ENCODE measurements at places on chromosomes 3 and 15.

GRCh38 chr15:41285285-41285684 is 47.1 kb downstream of the OIP5 start:
- DNase-seq = no peak

- DNase-seq = no peak
Observed at GRCh38 chr3:133868758-133869475, 26.8 kb downstream of the RAB6B start.

- no peak for DNase-seq
Observed at GRCh38 chr3:29892976-29893554, 612.2 kb downstream of the RBMS3 start.

- DNase-seq = no peak
Observed at GRCh38 chr3:127339928-127340861, 52.3 kb upstream of the PRR20G start.

DNA sequence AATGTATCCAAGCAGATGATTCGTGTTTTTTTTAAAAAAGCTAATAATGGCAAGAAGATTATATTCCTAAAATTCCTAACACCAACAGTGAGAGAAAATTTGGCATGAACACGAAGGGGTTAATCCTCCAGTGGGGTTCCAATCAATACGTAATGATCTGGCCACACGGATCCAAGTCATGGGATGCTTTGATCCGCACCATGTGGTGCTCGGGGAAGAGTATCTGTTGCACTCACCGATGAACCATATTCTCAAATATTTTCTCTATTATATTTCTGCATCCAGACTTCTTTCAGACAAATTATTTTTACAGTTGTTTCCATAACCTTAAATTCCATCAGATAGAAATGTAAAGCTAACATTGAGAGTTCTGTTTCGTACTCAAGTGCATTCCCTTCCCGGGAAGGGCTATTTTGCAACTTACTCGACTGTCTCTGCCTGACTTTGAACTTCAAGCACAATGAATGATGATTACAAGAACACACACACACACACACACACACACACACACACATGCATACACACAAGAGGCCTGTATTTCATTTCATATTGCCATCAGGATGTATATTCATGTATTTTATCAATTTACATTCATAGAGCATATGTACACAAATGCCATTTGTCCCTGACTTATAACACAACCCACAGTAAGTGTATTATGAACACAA is 567.2 kb downstream of the FOXP1 start:
- DNase-seq = peak; percentile 27

- no peak for DNase-seq
Observed at GRCh38 chr15:61893146-61893545, 167.1 kb downstream of the VPS13C start.

- DNase-seq = no peak
Observed at GRCh38 chr15:77739591-77740378, 107.1 kb upstream of the LINGO1 start.

GRCh38 chr15:92656089-92656488 is 514 bp upstream of the FAM174B start:
- DNase-seq = no peak

GRCh38 chr15:101215681-101216080 is 36.2 kb downstream of the CHSY1 start:
- no peak for DNase-seq

- no peak for DNase-seq
Observed at GRCh38 chr15:89150762-89151664, 62.8 kb downstream of the ABHD2 start.

- DNase-seq = no peak
Observed at GRCh38 chr15:45242289-45242688, 9.7 kb upstream of the SLC28A2 start.

DNA sequence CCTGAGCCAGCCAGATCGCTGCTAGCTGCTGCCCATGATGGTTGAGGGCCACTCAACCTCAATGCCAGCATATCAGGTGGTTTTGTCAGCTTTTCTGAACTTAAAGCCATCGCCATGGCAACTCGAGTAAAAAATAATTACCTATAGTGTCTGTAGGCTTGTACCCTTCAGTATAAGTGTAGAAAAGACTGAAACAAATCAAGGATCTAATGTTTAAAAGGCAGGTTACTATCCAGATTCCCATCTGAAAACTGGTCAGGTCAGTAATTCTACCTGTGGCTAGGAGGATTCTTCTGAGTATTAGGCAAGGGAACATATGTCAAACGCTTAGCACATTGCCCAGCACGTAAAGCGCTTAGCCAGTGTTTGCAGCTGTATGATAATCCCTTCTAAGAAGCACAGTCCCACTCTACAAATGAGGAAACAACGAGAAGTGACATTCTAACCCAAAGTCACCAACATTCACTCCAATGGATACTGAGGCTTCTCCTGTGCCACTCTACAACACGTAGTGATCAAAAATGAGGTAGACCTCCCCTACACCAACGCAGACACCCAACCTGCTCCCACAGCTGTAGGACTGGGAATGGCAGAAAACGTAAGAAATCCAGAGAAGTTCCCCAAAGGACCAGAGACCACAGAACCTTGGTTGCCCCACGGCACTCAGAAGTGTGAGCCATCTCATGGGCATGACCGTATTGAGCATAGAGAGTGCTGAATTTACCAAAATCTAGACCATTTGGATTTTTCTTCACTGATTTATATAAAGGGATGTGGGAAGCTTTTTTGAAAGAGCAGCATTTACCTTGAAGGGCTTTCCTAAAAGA is 55.3 kb downstream of the SLTM start:
- no peak for DNase-seq

- DNase-seq = no peak
Observed at GRCh38 chr3:29901097-29901496, 620.2 kb downstream of the RBMS3 start.

- DNase-seq = no peak
Observed at GRCh38 chr15:98142572-98142971, 182.1 kb downstream of the ARRDC4 start.

DNA sequence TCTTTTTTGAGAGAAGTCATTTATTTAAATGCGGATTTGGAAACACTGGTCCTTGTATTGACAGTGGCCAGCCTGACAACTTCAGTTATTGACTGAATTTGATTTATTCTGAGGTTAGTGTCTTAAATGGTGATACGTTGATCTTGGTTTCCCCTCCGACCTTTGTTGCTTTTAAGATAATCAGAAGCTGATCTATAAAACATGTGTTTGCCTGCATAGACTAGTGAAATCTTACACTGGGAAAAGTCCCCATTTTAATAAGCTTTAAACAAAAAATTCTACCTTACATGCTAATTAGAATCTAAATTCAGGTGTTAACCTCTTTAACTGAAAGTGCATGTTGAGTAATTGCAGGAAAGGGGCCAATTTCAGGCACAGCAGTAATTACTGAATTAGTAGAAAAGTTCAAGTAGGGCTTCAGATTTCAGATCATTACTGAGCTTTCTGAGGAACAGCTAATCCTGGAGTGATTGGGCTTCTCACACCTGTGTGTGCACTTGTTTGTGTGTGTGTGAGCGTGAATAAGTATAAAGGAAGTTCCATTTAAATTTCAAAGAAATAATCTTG is 221.4 kb downstream of the SOX2 start:
- DNase-seq = no peak

DNA sequence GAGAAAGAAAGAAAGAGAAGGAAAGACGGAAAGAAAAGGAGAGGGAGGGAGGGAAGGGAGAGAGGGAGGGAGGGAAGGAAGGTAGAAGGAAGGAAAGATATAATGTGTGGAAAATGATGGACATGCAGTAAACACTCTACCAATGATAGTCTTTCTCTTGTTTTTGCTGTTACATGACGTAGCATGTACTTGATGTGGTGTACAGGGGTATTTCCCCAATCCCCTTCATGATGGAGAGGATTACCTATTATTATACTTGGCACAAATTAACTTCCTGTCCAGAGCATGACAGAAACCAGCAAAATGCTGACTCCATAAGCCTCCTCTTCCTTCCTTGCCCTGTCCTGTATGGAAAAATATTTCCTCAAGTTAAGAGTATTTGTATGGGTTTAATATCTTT is 124.4 kb downstream of the B3GALNT1 start:
- no peak for DNase-seq

Data from AG10803 (cell line).